ENCODE measurements at places on chromosomes 12 and 14.

GRCh38 chr14:58200480-58200841, 512 bp downstream of the ACTR10 start:
- no peak for DNase-seq

DNA sequence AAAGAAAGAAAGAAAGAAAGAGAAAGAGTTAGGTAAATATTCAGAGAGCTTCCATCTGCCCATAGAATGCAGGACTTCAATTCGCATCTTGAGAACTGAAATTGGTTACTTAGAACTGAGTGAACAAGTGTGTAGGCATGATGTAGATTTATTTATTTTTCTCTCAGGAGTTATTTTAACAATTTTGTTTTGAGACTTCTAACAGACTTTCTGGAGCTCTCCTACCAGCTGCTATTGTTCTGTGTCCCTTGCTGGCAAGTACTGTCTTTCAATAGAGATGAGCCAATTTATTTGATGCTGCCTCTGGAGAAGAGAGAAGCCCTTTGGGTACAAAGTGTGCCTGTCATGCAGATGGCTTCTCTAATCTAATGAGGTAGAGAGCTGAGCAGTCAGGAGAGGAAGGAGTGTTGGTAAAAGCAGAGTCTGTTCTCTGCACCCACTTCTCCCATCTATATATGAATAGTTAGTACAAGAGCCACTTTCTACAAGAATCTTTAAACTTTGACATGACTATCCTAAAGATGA, 67.0 kb downstream of the SYT1 start:
- DNase-seq, result no peak

GRCh38 chr12:31018790-31019505, 54.7 kb upstream of the DDX11 start:
- no peak for DNase-seq

GRCh38 chr14:63896278-63896720, 43.5 kb downstream of the SYNE2 start:
- DNase-seq, result no peak

DNA sequence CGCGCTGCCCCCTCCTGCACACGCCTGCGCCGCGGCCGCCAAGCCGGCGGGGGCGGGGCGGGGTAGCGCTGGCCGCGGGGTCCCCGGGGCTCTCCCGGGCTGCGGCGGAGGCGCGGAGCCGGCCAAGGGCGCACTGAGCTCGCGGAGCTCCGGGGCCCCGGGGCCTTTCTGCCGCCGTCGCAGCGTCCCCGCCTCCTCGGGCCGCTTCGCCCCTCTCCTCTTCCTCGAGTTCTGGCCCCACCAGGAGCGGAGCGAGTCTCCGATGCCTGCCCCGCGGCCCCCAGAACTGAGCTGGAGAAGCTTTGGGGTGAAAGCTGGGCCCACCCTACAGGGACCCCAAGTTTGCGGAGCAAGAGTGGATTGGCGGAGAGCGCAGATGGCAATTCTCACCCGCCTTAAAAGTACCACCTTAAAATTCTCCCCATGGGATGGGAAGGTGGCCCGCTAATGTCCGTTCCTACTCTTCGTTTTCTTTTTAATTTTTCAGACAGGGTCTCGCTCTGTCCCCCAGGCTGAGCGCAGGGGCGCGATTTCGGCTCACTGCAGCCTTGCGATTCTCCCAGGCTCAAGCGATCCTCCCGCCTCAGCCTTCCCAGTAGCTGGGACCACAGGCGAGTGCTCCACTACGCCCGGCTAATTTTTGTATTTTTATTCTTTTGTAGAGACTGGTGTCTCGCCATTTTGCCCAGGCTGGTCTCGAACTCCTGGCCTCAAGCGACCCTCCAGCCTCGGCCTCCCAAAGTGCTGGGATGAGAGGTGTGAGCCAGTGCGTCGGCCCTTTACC, 129.6 kb downstream of the NDUFA12 start:
- DNase-seq, result no peak

GRCh38 chr12:55720894-55721444, 776 bp downstream of the RDH5 start:
- no peak for DNase-seq

DNA sequence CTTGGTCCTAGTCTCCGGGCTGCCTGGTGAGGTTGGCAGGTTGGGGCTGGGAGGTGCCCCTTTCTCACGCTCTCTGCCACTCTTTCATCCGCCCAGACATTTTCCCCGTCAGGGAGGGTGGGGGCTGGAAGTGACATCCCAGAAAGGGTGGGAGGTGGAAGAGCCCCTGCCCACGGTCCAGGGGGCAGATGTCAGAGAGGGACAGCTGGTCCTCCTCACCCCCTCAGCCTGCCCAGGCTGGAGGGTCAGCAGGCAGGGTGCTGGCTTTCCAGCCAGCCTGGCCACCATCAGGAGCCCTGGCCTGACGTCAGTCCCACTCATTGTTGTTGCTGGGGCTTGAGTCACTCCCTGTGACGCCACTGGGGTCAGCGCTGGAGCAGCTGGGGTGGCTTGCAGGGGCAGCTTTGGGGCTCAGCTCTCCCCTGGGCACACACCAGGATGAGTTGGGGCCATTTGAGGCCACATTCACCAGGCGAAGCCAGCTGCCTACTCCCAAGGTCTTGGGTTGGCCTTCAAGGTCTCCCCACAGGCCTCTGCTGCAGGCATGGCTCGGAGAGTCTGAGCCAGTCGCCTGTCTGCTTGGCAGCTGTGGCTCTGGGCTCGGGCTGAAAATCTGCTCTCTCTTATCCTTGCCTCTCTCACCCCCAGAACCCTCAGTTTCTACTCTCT, 5.7 kb upstream of the ATG101 start:
- DNase-seq, result no peak

DNA sequence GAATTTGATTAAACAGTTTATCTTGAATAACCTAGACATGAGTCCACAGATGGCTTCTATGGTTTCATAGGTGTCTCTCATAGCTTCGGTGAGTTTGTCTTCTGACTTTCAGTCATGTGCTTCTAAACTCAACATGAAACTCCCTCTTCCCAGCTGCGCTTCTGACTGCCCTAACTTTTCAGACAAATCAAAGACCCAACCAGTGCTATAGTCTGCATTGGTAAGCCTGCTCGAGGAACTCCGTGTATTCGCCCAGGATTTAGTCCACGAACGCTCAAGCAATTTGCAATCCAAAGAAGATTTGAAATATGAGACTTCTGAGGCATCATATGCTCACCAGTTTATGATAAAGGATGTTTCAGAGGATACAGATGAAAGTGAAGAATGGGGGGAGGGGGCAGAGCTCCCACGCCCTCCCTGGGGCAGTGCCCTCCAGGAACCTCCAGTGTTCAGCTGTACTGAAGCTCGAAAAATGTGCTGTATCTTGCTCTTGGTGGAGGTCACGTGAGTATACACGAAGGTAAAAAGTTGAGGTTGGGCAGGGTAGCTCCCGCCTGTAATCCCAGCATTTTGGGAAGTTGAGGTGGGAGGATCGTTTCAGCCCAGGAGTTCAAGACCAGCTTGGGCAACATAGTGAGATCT, 5.2 kb upstream of the RILPL2 start:
- DNase-seq, result no peak

GRCh38 chr12:29216797-29217575, 67.9 kb downstream of the FAR2 start:
- DNase-seq, result no peak

DNA sequence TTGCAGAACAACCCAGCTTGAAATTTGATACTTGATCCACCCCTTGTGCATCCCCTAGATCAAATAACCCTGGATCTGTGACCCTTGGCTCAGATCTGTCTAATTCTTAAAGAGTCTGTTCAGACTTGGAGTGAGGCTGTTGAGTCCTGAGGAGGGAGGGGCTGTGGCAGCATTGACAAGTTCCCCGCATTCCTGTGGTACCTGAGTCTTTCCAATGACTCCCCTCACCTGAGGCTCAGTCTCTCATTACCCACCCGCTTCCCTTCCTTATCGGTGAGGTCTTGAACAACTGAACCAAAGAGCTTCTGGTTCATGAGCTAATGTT, 16.1 kb upstream of the HDAC7 start:
- no peak for DNase-seq

GRCh38 chr14:44468771-44469170, 38.3 kb downstream of the FSCB start:
- no peak for DNase-seq

GRCh38 chr14:22478670-22479069, 110.4 kb downstream of the DAD1 start:
- no peak for DNase-seq

GRCh38 chr14:63726499-63726898, 1.4 kb downstream of the SGPP1 start:
- no peak for DNase-seq

GRCh38 chr12:52207895-52208294, 16.1 kb upstream of the KRT80 start:
- DNase-seq, result no peak

DNA sequence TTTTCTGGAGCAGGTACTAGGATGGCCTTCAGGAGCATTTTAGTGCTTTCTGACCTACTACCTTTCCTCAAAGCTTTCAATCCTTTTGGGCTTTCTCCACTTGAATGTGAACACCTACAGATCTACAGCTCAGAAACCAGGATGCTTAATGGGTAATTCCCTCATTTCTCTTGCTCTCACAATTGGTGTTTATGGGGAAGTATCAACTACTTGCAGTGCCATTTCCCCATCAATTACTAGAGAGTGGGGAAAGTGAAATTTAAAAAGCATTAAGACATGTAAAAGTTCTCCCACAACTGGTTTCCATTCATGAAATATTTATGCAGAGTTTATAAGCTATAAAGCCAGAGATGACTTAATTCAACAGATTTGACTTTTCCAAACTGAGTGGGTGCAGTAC, 2.1 kb upstream of the YY1 start:
- no peak for DNase-seq

GRCh38 chr12:92876496-92876895, 52.6 kb downstream of the EEA1 start:
- DNase-seq, result no peak
